ENCODE measurements at places on chromosomes 11 and 22.

- no peak for DNase-seq
These were observed 135.4 kb downstream of the METTL15 start for GRCh38 chr11:28243581-28243980.

- no peak for DNase-seq
These were observed 648.6 kb downstream of the TBC1D22A start for GRCh38 chr22:47411006-47411405.

- DNase-seq = no peak
These were observed 3.0 kb downstream of the INSC start for GRCh38 chr11:15117751-15118150.

- no peak for DNase-seq
These were observed 247.0 kb upstream of the CCDC90B start for GRCh38 chr11:83533166-83533565.

- no peak for DNase-seq
These were observed 733 bp upstream of the ACP2 start for GRCh38 chr11:47249378-47249715.

DNA sequence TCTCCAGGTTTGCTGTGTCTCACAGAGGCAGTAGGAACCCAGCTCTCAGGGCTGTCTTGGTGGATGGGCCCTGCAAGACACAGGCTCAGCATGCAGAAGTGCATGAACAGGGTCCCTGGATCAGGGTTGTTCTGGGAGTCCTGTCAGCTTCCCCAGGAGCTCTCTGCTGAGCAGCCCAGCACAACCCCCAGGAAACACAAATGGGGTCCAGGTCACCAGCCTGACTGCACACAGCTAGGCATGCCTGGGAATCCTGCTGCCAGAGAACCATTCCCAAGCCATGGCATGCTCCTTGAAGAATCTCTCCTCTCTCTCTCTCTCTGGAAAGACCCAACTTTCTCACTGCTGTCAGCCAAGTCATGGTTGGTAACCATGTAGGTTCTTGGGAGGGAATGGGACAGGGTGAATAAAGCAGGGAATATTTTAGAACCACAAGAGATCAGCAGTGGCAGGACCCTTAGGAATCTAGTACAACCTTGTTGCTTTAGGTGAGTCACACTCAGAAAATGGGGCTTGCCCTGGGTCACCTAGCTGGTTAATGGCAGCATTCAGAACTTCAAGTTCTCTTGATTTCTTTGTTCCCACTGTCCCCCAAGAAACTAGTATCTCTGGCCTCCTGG is 21.4 kb downstream of the TUB start:
- DNase-seq = no peak

- DNase-seq = no peak
These were observed 9.4 kb downstream of the IFITM10 start for GRCh38 chr11:1740786-1741530.

DNA sequence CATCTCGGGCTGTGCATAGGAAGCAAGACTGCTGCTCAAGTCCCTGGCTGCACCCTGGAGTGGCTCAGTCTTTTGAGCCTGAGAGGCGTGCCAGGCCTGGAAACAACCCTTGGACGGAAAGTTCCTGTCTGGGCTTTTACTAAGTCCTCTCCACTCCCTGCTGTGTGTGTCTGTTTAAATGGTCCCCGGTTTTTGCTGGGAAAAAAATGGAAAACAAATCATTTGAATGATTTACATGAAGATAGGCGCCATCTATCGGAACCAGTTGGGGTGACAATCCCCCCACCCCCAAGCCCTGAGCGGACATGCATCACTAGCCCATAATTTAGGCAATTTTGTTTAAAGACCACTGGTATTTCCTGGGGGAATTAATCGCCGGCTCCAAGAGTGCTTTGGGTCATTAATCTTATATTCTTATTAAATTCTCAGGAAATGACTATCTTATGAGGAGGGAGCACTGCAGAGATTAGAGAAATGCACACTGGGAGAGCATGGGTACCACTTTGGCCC is 2.7 kb upstream of the GAB2 start:
- DNase-seq = no peak

DNA sequence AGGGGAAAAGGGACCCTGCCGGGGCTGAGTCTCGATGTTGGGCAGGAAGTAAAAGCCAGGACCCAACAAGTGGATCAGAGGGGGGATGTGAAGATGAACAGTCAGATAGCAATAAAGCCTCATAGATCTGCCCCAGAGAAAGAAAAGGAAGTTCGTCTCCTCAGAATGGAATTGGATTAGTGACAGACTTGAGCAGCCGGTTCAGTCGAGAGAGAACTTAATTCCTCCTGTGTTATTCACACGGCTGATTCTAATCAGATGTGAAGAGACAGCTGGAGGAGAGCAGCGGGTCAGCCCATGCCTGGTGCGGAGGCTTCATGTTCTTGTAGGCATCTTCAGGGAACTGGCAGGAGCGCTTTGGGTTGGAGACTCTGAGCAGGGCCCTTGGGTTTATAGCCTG is 29.3 kb upstream of the CABP7 start:
- DNase-seq = no peak

GRCh38 chr11:69880041-69880825 is 61.0 kb upstream of the FGF3 start:
- no peak for DNase-seq

DNA sequence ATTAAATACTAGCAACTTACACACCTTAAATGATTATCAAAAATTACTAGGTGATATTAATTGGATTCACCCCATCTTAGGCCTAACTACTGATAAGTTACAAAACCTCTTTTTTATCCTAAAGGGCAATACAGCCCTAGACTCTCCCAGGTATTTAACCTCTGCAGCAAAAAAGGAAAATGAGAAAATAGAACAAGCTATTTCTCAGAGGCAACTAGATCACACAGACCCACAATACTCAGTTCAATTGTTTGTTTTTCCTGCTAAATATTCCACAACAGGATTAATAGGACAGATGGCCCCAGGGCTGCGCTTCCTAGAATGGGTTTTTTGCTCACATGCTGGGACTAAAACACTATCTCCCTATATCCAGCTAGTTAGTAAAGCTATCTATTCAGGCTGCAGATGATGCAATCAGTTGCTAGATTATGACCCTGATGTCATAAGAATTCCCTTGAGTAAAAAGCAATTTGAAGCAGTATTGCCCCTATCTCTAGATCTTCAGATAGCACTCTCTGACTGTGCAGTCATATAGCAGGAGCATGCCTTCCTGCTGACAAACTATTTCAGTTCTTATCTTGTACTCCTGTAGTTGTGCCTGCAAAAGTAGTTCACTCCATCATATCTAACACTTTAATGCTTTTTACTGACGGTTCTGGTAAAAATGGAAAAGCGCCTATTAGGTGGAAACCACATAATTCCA is 1595.5 kb upstream of the TENM4 start:
- no peak for DNase-seq

DNA sequence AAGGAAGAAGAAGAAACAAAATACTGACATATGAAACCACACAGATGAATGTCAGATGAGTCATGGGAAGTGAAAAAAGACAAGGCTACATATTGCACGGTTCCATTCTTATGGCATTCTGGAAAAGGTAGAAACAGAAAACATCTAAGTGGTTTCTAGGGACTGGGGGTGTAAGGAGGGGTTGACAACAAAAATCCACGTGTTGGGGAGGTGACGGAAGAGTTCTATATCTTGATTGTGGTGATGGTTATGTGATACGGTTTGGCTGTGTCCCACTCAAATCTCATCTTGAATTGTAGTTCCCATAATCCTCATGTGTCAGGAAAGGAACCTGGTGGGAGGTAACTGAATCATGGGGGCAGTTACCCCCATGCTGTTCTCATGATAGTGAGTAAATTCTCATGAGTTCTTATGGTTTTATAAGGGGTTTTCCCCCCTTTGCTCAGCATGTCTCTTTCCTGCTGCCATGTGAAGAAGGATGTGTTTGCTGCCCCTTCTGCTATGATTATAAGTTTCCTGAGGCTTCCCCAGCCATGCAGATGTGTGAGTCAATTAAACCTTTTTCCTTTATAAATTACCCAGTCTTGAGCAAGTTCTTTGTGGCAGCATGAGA is 6.4 kb upstream of the ARFGAP3 start:
- no peak for DNase-seq

DNA sequence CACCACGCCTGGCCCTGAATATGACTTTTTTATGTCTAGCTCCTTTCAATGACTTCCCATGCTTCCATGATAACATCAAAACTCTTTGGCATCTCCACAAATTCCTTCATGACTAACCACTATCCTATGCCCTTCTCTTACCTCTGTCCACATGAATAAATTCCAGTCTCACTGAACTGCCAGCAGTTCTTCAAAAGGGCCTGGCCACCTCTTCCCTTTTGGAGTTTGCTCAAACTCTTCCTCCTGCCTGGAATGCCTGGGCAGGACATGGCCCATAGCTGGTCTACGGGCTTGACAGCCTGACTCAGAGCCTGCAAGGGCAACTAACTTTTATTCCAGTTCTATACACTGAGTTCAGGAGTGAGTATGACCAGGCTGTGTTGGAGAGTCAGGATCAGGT is 41.8 kb upstream of the ZBTB16 start:
- DNase-seq = no peak

- DNase-seq = no peak
These were observed 434 bp downstream of the BANF1 start for GRCh38 chr11:66002648-66003225.

- DNase-seq = no peak
These were observed 65.6 kb upstream of the PTPRJ start for GRCh38 chr11:47914743-47915142.
